CD14-positive monocyte (primary cell): ENCODE measurements at places on chromosomes 2 and 18. TPM values are rescaled to one million over a fixed set of nuclear protein-coding genes. Genes with fewer than 3 reads are reported as not detected.
A peak's percentile ranks its signal among the peaks of the same experiment; 100 is the strongest.

DNA sequence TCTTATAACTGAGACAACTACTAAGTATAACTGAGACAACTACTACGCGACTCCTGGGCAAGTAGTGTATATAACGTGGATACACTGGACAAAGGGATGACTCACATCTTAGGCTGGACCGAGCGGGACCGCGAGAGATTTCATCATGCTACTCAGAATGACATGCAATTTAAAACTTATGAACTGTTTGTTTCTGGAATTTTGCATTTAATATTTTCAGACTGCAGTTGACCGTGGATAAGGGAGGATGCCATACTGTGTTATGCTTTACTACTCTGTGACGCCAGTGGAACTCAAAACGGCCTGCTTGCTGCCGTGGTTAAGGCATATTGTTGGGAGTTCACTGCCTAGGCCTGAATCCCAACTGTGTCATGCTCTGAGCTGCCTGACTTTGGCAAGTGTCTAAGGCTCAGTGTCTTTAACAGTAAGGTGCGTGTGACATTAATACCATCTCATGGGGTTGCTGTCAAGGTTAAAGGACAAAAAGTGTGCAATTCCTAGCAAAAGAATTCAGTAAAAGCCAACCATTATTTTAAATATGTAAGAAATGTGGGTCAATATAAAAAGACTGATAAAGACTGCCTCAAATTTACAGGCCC, 64.6 kb downstream of the BMP10 start:
- H3K27ac ChIP-seq = peak overlapping the region; percentile 90
- H3K4me1 ChIP-seq = peaks cover 67% of the 10 kb centered on the region
- H3K4me3 ChIP-seq = no peak overlapping the region
- peaks cover 53% of the 10 kb centered on the region for H3K36me3 ChIP-seq

GRCh38 chr18:46433121-46433826, 223.7 kb downstream of the LOXHD1 start:
- no peak for DNase-seq
- H3K4me3 ChIP-seq = no peak overlapping the region
- no peaks in the 10 kb centered on the region for H3K36me3 ChIP-seq
- H3K27ac ChIP-seq = no peak overlapping the region
- H3K4me1 ChIP-seq = no peaks in the 10 kb centered on the region

- H3K27me3 ChIP-seq = no peaks in the 10 kb centered on the region
- DNase-seq = no peak
- H3K4me1 ChIP-seq = no peaks in the 10 kb centered on the region
- no peak overlapping the region for H3K4me3 ChIP-seq
Measured at GRCh38 chr2:169415233-169415748, 53.0 kb upstream of the LRP2 start.

- no peak for DNase-seq
- H3K27me3 ChIP-seq = no peaks in the 10 kb centered on the region
- no peak overlapping the region for H3K4me3 ChIP-seq
- H3K27ac ChIP-seq = no peak overlapping the region
Measured at GRCh38 chr2:205053827-205054410, 508.6 kb downstream of the PARD3B start.

- no peaks in the 10 kb centered on the region for H3K4me1 ChIP-seq
- no peak overlapping the region for H3K4me3 ChIP-seq
- no peak overlapping the region for H3K27ac ChIP-seq
- peaks cover 46% of the 10 kb centered on the region for H3K27me3 ChIP-seq
- no peak for DNase-seq
- H3K36me3 ChIP-seq = no peaks in the 10 kb centered on the region
Measured at GRCh38 chr2:188293601-188294351, 2.1 kb downstream of the GULP1 start.

DNA sequence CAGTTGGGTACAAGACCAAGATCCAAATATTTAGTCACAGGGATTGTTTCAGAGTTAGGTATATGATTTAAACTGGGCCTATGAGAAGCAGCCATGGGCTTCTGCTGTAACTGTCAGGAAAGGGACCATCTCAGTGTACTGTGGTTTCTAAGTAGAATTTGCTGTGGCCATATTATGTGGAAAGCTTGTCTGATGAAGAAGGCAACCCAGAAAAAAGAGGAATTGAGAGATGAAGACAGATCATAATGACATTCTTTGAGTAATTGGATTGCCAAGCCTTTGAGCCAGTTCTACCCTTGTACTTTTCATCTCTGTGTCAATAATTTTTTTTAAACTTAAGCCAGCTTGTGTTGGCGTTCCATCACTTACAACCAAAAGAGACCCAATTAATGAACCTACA, 259.6 kb downstream of the NUP35 start:
- no peaks in the 10 kb centered on the region for H3K36me3 ChIP-seq
- H3K27me3 ChIP-seq = no peaks in the 10 kb centered on the region
- no peak overlapping the region for H3K4me3 ChIP-seq
- no peaks in the 10 kb centered on the region for H3K4me1 ChIP-seq
- no peak for DNase-seq

GRCh38 chr2:73981081-73982001, 3.4 kb upstream of the TET3 start:
- peaks cover 5% of the 10 kb centered on the region for H3K36me3 ChIP-seq
- DNase-seq = no peak
- peaks cover 56% of the 10 kb centered on the region for H3K4me1 ChIP-seq
- H3K27me3 ChIP-seq = no peaks in the 10 kb centered on the region

GRCh38 chr2:69026691-69027459, 13.9 kb downstream of the ANTXR1 start:
- peaks cover 11% of the 10 kb centered on the region for H3K27me3 ChIP-seq
- H3K27ac ChIP-seq = no peak overlapping the region
- H3K4me3 ChIP-seq = no peak overlapping the region
- no peaks in the 10 kb centered on the region for H3K4me1 ChIP-seq
- H3K36me3 ChIP-seq = no peaks in the 10 kb centered on the region

- H3K4me3 ChIP-seq = no peak overlapping the region
- DNase-seq = no peak
- no peaks in the 10 kb centered on the region for H3K36me3 ChIP-seq
Measured at GRCh38 chr2:34179511-34179910, 580.4 kb upstream of the FAM98A start.

DNA sequence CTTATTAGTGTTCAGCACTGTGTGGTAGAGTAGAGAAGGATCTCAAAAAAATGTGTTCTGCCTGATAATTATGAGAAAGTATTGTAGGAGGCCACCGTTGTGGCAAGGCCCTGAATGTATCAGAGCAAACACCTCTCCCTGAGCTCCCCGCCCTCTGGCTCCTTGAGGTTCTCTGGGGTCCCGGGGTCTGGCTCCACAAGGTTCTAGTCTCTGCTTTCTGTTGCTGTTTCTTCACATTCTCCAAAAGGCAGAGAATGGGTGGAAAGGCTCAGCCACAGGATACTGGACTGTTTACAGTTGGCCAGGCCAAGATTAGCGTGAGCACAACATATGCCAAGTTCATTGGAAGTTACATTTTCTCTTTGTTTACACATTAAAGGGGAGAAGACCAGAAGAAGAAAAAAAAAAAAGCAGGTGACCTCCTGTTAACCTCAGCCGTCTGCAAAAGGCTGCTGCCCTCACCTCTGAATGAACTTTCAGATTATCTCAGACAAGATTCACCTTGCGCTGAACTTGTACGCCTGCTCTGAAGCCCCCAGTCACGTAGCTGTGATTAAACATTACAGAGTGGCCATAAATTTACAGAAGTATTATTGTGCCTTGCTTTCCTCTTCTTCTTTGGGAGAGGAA, 56.6 kb upstream of the CYP26B1 start:
- H3K4me3 ChIP-seq = no peak overlapping the region
- no peaks in the 10 kb centered on the region for H3K27me3 ChIP-seq
- DNase-seq = no peak
- H3K27ac ChIP-seq = no peak overlapping the region

DNA sequence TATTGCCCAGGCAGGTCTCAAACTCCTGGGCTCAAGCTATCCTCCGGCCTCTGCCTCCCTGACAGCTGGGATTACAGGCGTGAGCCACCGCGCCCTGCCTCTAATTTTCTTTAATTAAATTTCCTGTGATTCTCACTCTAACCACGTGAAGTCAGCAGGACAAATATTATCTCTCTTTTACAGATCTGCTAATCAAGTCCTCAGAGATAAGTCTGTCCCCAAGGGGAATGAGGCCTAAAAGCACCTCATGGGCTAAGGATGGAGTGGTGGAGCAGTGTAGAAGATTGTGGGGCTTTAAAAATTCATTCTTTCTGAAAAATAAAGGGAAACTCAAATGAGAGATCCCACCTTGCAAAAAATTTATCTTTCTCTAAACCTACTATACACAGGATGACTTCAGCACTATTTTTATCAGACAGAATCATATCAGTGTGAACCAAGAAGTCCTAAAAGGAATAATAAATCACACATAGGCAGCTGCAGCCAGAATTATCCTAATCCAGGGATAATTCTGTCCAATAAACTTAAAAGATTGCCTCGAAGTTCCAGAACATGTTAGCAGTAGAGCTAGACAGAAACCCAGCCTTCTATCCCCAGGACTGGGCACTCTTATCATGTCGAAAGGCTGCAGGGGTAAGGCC, 38.3 kb upstream of the BMPR2 start:
- H3K4me1 ChIP-seq = no peaks in the 10 kb centered on the region
- DNase-seq = no peak
- no peak overlapping the region for H3K4me3 ChIP-seq
- H3K27ac ChIP-seq = no peak overlapping the region

DNA sequence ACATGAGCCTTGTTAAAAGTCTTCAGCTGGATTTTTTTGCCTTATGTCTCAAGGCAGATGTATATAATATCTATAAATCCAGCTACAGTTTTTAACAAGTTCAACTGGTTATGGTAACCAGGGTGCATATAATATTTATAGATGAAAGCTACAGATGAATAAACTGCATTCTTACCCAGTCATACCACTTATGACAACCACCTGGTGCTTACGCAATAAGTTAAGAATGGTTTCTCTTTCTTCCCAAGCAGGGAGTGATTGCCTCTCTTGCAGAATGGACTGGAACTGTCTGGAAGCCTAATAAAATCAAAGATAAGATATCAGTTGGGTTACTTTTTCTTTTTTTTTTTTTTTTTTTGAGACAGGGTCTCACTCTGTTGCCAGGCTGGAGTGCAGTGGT, 19.6 kb downstream of the DHX57 start:
- no peak overlapping the region for H3K4me3 ChIP-seq
- peaks cover 59% of the 10 kb centered on the region for H3K36me3 ChIP-seq
- H3K27me3 ChIP-seq = no peaks in the 10 kb centered on the region
- H3K27ac ChIP-seq = peak overlapping the region; percentile 58
- H3K4me1 ChIP-seq = peaks cover 2% of the 10 kb centered on the region

ZBTB14 gene
- polyA plus RNA-seq = 6.8 TPM

IFT172 gene
- polyA plus RNA-seq = 6.1 and 12.8 TPM in 2 replicates

CD207 gene
- polyA plus RNA-seq = not detected

PDE1A gene
- not detected for polyA plus RNA-seq

ALPP gene
- not detected in 2 replicates for polyA plus RNA-seq
